Activated CD4-positive, alpha-beta T cell treated with anti-CD3 and anti-CD28 coated beads for 24 hours (primary cell): ENCODE measurements at places on chromosomes 3 and 15.

DNA sequence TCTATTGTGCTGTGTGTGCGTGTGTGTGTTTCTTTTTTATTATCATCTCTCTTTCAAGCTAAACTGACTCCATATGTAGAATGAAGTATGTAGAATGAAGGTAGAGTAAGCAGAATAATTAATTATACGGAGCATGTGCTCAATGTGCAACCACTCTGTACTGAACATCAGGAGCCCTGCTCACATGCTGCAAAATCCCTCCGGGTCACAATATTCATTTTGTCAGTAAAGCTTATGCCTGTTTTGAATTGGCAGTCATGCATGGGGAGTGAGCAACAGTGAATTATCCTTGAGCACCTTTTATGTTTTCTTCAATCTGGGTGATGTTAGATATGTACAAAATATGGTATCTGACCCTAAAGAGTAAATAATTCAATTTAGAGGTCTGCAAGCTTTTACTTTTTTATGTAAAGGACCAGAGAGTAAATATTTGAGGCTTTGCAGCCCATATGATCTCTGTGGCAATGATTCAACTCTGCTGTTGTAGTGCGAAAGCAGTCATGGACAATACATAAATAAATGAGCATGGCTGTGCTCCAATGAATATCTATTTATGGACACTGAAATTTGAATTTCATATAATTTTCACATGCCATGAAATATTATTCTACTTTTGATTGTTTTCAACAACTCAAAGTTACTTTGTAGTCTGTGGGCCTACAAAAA lies 199.9 kb downstream of the VGLL3 start:
- DNase-seq: no peak

DNA sequence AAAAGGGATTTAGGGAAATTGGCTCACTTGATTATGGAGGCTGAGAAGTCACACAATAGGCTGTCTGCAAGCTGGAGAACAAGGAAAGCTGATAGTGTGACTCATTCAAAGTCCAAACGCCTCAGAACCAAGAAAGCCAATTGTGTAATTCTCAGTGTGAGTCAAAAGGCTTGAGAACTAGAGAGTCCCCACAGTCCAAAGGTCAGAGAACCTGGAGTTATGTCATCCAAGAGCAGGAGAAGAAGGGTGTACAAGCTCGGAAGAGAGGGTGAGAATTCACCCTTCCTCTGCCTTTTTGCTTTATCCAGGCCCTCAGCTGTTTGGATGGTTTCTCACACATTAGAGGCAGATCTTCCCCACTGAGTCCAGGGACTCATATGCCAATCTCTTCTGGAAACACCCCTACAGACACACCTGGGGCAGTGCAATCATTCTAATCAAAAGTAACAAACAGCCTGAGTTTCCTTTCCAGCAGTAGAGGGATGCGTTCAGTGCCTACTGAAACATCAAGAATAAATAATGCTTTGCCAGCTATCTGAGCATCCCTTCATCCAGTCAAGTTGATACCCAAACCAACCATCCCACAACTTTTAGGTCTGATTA lies 271.5 kb downstream of the SATB1 start:
- no peak for DNase-seq

DNA sequence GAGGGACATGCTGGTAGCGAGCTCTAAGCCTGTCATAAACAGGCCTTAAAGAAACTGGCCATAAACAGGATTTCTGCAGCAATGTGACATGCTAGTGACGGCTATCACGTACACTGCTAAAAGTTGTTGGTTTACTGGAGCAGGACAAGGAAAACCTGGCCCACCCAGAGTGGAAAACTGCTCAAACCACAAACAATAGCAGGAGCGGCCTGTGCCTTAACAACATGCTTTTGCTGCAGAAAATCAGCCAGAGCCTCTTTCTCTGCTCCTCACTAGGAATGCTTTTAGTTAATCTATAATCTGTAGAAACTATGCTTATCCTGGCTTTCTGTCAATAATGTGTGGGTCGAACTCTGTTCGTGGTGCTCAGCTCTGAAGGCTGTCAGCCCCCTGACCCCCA lies 202.9 kb upstream of the UBE3A start:
- DNase-seq: no peak

DNA sequence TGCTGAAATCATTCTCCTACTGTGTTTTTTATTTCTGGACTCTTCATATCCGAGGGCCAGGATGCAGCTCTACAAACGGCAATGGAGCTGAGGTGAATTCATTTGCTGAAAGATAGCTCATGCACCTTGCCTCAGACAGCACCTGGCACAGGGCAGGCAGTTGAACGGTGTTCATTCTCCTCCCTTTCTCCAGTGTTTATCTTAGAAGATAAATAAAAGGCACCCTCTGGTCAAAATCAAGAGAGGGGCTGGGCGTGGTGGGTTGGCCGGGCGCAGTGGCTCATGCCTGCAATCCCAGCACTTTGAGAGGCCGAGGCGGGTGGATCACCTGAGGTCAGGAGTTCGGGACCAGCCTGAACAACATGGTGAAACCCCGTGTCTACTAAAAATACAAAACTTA lies 79.3 kb upstream of the LMOD3 start:
- no peak for DNase-seq

- no peak for DNase-seq
Measured at GRCh38 chr15:73141216-73141900, 89.1 kb downstream of the NEO1 start.

- no peak for DNase-seq
Measured at GRCh38 chr15:24269166-24269571, 406.4 kb upstream of the NPAP1 start.

GRCh38 chr3:27553886-27554540 lies 69.8 kb upstream of the SLC4A7 start:
- DNase-seq: no peak

GRCh38 chr15:41978534-41978933 lies 6.2 kb upstream of the EHD4 start:
- no peak for DNase-seq

DNA sequence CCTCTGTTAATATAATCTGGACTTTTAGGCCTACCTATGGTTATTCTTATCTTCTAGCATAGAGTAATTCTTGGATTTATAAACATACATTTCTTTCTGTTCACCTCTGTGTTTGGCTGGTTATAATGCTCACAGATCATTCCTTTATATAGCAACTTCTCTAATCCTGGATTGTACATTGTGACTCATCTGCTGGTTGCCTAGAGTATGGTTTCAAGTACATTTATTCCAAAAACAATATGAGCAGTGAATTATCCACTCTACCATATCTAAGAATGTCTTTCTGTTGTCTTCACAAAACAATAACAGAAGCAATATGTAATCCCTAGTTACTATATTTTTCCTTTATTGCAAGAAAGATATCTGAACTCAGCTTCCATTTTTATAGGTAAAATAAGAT lies 35.3 kb downstream of the FSIP1 start:
- no peak for DNase-seq
